H1 (cell line): ENCODE measurements at places on chromosomes 12 and 14. TPM values are rescaled to one million over a fixed set of nuclear protein-coding genes. Genes with fewer than 3 reads are reported as not detected.

DNA sequence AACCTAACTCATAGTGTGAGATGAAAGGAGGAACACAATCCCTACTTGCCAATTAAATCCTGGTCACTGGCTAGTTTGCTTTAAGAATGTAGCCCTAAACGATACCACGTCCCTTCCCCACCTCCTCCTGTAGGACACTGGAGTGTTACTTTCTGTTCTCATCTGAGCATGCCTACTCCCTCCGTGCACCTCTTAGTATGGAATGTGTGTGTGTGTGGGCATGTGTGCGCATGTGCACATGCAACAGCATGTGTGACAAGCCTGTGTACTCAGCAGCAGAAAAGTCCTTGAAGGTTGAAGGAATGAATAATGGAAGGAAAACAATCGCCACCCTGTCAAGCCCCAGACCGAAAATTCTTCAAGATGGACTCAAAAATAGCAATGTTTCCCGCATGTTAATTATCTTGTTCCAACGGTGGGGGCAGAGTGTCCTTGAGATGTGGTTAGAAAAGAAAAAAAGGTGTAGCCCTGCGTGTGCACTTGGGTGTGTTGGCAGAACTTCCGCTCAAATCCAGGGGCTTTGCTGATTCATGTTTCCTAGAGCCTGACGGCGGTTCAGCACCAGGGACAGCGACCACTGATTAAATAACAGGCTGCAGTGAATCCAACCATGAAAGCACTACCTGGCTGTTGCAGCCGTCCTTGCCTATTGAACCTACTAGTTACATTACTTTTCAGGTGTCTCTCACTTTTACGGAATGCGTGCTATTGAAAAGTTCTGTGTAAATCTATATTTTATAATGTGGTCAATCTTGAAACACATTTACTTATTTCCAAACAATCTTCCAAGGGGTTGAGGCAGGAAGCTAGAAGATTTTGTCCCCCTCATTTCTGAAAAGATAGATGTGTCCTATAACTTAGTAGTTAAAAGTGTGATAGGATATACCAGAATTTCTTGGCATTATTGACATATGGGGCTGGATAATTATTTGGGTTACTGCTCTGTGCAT lies 79.8 kb downstream of the SRRM4 start:
- DNase-seq = peak; percentile 87

- DNase-seq = peak; percentile 94
These were observed 18.7 kb downstream of the ZBTB39 start for GRCh38 chr12:56987551-56988053.

- no peak for DNase-seq
These were observed 434.7 kb downstream of the FUT8 start for GRCh38 chr14:65847075-65847847.

GRCh38 chr12:31431721-31432240 lies 105.8 kb upstream of the SINHCAF start:
- peak; percentile 27 for DNase-seq

GRCh38 chr12:23217158-23217557 lies 592.2 kb downstream of the ETNK1 start:
- no peak for DNase-seq

- no peak for DNase-seq
These were observed 7.2 kb downstream of the NFYB start for GRCh38 chr12:104130760-104131159.

GRCh38 chr14:52877628-52878027 lies 73.2 kb downstream of the FERMT2 start:
- no peak for DNase-seq

DNA sequence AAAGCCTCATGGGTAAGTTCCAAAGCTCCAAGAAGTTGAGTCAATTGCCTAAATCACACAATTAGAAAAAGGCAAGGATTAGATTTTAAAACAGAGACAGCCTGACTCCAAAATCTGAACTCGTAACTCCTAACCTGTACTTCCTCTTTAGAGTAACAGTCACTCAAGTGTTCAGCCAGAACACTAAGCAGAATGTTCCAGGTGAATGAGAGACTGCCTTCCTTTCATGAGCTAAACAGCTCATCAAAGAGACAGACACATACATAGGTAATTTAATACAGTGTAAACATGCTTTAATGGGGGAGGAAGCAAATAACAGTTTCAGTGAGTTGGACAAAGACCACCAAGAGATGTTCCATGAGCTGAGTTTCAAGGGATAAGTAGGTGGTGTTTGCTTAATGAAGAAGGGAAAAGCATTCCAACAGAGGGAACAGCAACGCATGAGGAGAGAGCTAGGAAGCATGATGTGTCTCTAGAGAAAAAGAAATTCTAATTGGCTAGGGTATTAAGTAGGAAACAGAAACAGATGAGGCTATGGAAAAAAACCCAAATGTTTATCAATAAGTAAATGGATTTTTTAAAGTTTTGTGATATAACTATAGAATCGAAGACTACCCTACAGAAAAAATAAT lies 403.9 kb downstream of the MED13L start:
- DNase-seq = no peak

DNA sequence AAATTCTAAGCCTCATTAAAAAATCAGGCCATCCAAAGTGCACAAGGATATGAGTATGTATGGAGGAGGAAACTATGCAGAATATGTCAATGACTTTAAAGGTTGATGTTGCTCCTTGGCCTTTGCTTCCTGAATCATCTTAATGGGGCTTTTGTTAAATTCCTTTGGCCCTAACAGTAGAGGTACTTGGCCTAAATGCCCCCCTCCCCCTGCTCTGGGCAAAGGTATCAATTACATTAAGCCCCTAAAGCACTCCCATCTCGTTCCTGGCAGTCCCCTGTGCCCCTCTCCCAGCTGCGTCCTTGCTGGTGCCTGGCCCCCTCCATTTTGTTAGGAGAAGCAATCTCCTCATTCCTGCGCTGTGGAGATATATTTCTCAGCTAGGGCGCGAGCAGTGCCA lies 4.8 kb downstream of the COPZ1 start:
- no peak for DNase-seq

DNA sequence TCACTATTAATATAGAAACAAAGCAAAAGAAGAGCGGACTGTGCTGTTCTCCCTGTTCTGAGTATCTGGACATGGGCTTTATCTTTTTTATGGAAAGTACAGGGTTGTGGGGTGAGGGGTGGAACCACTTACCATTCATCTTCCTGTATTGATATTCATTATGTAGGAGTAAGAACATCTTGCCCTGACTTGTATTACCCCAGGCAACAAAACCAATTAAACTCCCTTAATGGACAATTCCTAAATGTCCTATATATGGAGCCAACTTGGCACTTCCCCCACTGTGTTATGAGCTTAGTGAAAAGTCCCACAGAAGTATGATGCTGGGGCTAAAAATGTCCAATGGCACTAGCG lies 139.9 kb upstream of the KRR1 start:
- no peak for DNase-seq

- DNase-seq = no peak
These were observed 171.0 kb upstream of the PRICKLE1 start for GRCh38 chr12:42760550-42760949.

- no peak for DNase-seq
These were observed 50.4 kb downstream of the CYP46A1 start for GRCh38 chr14:99734406-99735051.

KCTD10 gene
- total RNA-seq = 52.4 and 54.3 TPM in 2 replicates

LRP1 gene
- 92.5 and 99.1 TPM in 2 replicates for total RNA-seq

KLRC1 gene
- total RNA-seq = not detected in 2 replicates

ZCCHC8 gene
- 27.4 and 28.9 TPM in 2 replicates for total RNA-seq

LTBR gene
- total RNA-seq = 6.3 and 6.7 TPM in 2 replicates

BRI3BP gene
- total RNA-seq = 13.4 and 14.2 TPM in 2 replicates

GALC gene
- total RNA-seq = 12.3 and 12.5 TPM in 2 replicates

RAB21 gene
- 44.1 and 47.2 TPM in 2 replicates for total RNA-seq

EML5 gene
- total RNA-seq = 0.55 and 0.88 TPM in 2 replicates

PTPN21 gene
- 16.1 and 18.0 TPM in 2 replicates for total RNA-seq
